ENCODE measurements at places on chromosomes 5 and 9.

DNA sequence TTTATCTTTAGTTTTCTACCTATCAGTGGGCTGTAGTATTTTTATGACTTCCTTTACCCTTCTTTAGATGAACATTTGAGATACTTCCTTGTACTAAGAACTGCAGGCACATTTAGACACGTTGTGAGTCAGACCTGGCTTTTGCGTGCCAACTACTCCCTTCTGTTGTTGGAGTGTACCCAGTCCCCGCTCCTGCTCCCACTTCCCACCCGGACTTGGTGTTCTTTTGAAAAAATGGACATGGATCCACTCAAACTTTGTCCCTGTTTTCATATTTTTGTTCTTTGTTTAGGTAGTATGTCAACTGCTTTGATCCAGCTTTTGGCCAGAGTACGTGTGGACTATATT, 60.7 kb downstream of the PARP8 start:
- no peak overlapping the region for H3K4me3 ChIP-seq
- DNase-seq, result no peak
- no peak overlapping the region for H3K27ac ChIP-seq
- H3K36me3 ChIP-seq, result no peaks in the 10 kb centered on the region
- H3K27me3 ChIP-seq, result no peaks in the 10 kb centered on the region

GRCh38 chr5:156951359-156951758, 11.7 kb downstream of the TIMD4 start:
- H3K4me3 ChIP-seq, result no peak overlapping the region
- H3K36me3 ChIP-seq, result no peaks in the 10 kb centered on the region

DNA sequence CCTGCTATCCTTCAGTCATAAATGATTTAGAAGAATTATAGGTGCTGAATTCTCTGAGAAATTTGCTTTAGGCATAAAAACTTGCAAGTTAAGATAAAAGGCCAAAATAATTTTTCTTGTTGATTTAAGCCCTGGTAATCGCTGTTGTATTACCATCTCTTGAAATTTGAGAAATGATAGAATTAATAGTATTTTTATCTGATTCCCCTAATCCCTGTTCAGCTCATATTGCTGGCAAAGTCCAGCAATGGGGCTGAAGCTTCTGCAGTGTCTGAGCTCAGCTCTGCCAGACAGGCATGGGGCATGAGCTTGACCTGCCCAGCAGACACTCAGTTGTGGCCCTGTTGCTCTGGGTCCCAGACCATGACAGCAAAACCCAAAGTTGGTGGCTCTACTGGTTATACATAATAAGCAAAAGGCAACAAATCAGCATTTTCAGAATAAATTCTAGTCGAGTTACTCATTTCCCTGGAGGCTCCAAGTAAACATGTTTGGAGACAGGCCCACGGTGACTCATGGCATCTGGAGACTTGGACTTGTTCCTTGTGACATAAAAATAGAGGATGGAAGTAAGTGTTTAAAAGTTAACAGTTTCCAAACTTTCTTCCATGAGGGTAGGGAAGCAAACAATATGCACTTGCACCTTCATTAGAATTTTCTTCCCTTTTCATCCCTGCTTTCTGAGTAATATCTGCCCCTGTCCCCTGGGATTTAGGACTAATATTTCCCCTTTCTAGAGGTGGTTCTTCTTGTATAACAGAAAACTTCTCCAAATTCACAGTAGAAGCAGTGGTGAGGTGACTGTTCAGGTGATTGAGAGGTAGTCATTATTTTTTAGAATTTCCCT, 60.2 kb upstream of the SLC2A8 start:
- H3K27ac ChIP-seq, result peak overlapping the region; percentile 51
- peak overlapping the region; percentile 24 for H3K4me3 ChIP-seq
- H3K27me3 ChIP-seq, result no peaks in the 10 kb centered on the region
- peak; percentile 69 for DNase-seq
- no peaks in the 10 kb centered on the region for H3K36me3 ChIP-seq

DNA sequence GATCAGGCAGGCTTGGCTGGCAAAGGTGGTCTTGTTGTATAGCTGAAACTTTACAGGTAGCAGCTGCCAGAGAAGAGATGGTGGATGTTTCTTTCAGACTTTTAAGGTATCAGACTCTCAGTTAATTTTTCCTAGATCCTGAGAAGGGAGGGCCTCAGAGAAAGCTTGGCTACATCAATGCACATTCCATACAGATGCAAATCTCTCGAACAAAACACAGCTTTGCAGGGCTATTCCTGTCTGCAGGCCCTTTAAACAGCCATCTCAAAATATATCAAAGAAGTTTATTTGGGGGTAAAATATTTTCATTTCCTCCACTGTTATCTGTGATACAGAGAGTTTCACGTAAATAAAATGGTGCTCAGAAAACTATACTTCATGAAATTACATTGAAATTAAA, 1584.4 kb downstream of the EFNA5 start:
- no peaks in the 10 kb centered on the region for H3K27me3 ChIP-seq
- H3K4me1 ChIP-seq, result no peaks in the 10 kb centered on the region
- H3K27ac ChIP-seq, result no peak overlapping the region
- no peak for DNase-seq
- no peak overlapping the region for H3K4me3 ChIP-seq

GRCh38 chr5:13992795-13993194, 48.3 kb upstream of the DNAH5 start:
- no peak overlapping the region for H3K27ac ChIP-seq
- no peak overlapping the region for H3K4me3 ChIP-seq
- no peak for DNase-seq
- H3K4me1 ChIP-seq, result no peaks in the 10 kb centered on the region
- H3K36me3 ChIP-seq, result no peaks in the 10 kb centered on the region

DNA sequence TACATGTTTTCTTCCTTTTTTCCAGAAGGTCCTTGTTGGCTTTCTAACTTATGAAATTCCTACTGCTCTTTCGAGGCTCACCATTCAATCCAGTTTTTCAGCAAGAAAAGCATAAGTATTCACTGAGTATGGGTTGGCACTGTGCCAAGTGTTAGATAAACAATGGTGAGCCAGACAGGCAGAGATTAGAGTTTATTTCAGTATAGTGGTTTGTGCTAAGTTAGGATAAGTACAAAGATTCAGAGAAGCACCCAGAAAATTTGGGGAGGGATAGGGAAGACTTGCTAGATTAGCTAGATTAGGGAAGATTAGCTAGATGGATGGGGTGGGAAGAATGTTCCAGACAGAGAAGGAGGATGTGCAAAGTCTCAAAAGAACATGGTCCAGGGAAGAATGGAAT, 122.9 kb downstream of the OXCT1 start:
- H3K36me3 ChIP-seq, result no peaks in the 10 kb centered on the region
- H3K4me3 ChIP-seq, result no peak overlapping the region
- DNase-seq, result no peak
- no peak overlapping the region for H3K27ac ChIP-seq

GRCh38 chr9:13268469-13268868, 11.0 kb downstream of the MPDZ start:
- no peak for DNase-seq
- no peaks in the 10 kb centered on the region for H3K4me1 ChIP-seq
- no peaks in the 10 kb centered on the region for H3K27me3 ChIP-seq
- no peaks in the 10 kb centered on the region for H3K36me3 ChIP-seq
- H3K4me3 ChIP-seq, result no peak overlapping the region
- no peak overlapping the region for H3K27ac ChIP-seq

DNA sequence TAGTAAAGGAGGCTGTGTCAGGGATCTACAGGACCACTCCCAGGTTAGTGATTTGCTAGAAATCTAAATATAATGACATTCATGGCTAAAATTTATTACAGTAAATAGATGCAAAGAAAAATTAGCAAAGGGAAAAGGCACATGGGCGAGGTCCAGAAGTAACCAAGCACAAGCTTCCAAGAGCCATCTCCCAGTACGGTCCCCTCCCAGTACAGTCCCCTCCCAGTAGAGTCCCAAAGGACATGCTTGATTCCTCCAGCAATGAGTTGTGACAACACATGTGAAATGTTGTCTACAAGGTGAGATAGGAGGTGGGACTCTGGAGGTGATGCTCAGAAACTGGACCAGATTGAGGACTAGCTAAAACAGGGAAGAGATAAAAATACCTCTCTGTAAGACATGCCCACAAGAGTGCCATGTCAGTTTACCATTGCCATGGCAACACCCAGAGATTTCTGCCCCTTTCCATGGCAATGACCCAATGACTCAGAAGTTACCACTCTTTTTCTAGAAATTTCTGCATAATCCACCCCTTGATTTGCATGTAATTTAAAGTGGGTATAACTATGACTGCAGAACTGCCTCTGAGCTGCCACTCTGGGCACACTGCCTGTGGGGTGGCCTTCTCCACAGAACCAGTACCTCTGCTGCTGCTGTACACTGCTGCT, 27.9 kb upstream of the CEMIP2 start:
- H3K27me3 ChIP-seq, result no peaks in the 10 kb centered on the region
- H3K4me1 ChIP-seq, result no peaks in the 10 kb centered on the region
- H3K36me3 ChIP-seq, result no peaks in the 10 kb centered on the region
- H3K27ac ChIP-seq, result no peak overlapping the region

GRCh38 chr9:126947529-126947928, 32.9 kb downstream of the RALGPS1 start:
- H3K27ac ChIP-seq, result no peak overlapping the region
- no peak overlapping the region for H3K4me3 ChIP-seq
- no peaks in the 10 kb centered on the region for H3K27me3 ChIP-seq

DNA sequence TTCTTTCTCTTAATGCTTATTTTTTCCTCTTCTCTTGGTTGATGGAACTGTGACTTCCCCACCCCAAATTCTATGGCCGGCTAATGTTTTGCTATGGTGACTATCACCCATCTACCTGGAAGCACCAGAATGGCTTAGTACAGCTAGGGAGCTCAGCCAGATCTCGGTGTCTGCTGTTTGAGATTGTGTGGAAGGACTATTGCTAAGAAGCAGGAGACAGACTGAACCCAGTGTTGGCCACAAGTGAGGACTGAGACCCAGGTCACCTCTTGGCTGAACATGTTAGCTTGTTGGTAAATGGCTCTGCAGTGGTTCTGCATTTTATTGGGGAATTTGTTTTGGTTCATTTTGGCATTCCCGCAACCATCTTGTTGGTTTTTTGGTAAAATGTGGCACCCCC, 2.7 kb downstream of the PRRC2B start:
- 0 out of 2 replicates have a peak overlapping the region, but pooled peaks have one; percentile 13 for H3K4me3 ChIP-seq
- H3K4me1 ChIP-seq, result peaks cover 48% of the 10 kb centered on the region
- H3K27me3 ChIP-seq, result no peaks in the 10 kb centered on the region
- peak overlapping the region; percentile 27 for H3K27ac ChIP-seq

DNA sequence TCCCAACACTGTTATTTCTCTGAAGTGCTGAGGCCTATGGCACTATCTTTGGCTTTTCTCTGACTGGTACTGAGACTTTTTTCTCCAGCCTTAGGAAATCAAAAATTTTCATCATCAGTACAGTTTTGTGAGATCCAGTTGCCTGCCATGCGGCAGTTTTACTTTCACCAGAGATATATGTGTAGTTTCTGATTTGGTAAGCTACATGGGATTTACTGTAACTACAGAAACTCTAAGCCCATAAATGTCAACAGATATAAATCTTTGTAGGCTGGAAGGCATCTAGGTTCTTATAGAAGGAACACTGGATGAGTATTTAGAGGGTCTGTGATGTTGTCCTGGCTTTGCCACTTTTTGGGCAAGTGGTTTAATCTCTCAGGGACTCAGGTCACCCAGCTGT, 69.0 kb downstream of the DOCK2 start:
- 0 out of 2 replicates have a peak, but pooled peaks cover 7% of the 10 kb centered on the region for H3K27me3 ChIP-seq
- H3K4me3 ChIP-seq, result no peak overlapping the region
- no peaks in the 10 kb centered on the region for H3K36me3 ChIP-seq
- no peak overlapping the region for H3K27ac ChIP-seq
- peaks cover 10% of the 10 kb centered on the region for H3K4me1 ChIP-seq
- no peak for DNase-seq

DNA sequence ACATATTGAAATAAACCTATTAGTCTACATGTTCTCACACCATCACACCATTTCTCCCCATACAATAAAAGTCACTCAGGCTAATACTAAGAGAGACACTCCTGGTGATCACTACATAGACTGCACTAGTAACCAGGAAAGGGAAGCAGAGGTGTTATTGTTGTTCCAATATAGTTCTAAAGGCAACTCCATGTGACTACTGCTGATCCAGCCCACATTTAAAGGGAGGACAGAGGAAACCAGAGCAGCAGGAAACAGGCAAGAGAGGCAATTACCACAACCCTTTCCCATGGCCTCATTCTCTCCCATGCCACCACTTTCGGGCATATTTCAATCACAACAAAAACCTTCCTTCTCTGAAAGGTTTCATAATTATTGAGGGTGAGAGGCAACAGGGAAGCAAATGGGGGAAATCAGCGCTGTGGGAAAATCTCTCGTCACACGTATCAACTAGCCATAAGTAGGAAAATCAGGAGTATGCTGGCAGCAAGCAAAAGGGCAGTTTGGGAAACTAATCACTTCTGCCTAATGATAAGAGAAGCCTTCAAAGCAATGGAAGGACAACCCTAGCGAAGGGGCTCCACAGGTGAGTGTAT, 1.8 kb downstream of the UBAP2 start:
- H3K36me3 ChIP-seq, result no peaks in the 10 kb centered on the region
- peak overlapping the region; percentile 93 for H3K4me3 ChIP-seq
- no peak for DNase-seq
- H3K27me3 ChIP-seq, result no peaks in the 10 kb centered on the region
- H3K27ac ChIP-seq, result no peak overlapping the region

GRCh38 chr9:94785215-94786169, 59.0 kb downstream of the AOPEP start:
- H3K27me3 ChIP-seq, result no peaks in the 10 kb centered on the region
- H3K4me3 ChIP-seq, result no peak overlapping the region
- peaks cover 6% of the 10 kb centered on the region for H3K4me1 ChIP-seq
- DNase-seq, result no peak
- H3K27ac ChIP-seq, result no peak overlapping the region

- peaks cover 48% of the 10 kb centered on the region for H3K36me3 ChIP-seq
- H3K4me3 ChIP-seq, result peak overlapping the region; percentile 99
- DNase-seq, result no peak
- no peaks in the 10 kb centered on the region for H3K4me1 ChIP-seq
- no peaks in the 10 kb centered on the region for H3K27me3 ChIP-seq
Measured at GRCh38 chr5:138179277-138179857, 455 bp downstream of the KIF20A start.

GRCh38 chr5:50576686-50577256, 89.7 kb upstream of the PARP8 start:
- no peak for DNase-seq
- H3K4me1 ChIP-seq, result no peaks in the 10 kb centered on the region
- H3K36me3 ChIP-seq, result no peaks in the 10 kb centered on the region
- H3K27me3 ChIP-seq, result no peaks in the 10 kb centered on the region

DNA sequence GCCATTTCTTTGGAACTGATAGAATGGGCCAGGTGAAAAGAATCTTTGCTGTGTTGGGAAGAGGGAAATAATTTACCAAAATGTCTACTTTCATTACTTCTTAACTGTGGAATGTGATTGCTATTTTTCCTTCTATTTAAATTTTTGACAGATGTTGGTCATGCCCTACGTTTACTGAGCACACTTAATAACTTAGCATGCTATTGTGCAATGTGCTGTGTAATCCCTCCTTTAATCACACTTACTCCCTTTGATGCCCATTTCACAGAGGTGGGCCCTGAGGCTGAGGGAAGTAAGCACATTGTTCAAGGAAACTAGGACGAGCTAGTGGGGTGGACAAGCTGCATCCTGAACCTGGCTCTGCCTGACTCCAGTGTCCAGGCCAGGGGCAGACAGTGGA, 47.8 kb upstream of the INSYN2B start:
- no peak for DNase-seq
- H3K27me3 ChIP-seq, result peaks cover 54% of the 10 kb centered on the region
- H3K36me3 ChIP-seq, result no peaks in the 10 kb centered on the region
- no peak overlapping the region for H3K4me3 ChIP-seq
- no peak overlapping the region for H3K27ac ChIP-seq

GRCh38 chr5:42915306-42915866, 103.7 kb upstream of the SELENOP start:
- no peaks in the 10 kb centered on the region for H3K27me3 ChIP-seq
- peaks cover 3% of the 10 kb centered on the region for H3K4me1 ChIP-seq
- no peak overlapping the region for H3K27ac ChIP-seq
- H3K4me3 ChIP-seq, result no peak overlapping the region
- H3K36me3 ChIP-seq, result no peaks in the 10 kb centered on the region

Measured in HCT116 (cell line).